ENCODE measurements at places on chromosomes 12 and 14. TPM values are rescaled to one million over a fixed set of nuclear protein-coding genes. Genes with fewer than 3 reads are reported as not detected.

Gene TPPP2
- not detected for total RNA-seq

Gene PTPRO
- total RNA-seq = 0.69 TPM

DNA sequence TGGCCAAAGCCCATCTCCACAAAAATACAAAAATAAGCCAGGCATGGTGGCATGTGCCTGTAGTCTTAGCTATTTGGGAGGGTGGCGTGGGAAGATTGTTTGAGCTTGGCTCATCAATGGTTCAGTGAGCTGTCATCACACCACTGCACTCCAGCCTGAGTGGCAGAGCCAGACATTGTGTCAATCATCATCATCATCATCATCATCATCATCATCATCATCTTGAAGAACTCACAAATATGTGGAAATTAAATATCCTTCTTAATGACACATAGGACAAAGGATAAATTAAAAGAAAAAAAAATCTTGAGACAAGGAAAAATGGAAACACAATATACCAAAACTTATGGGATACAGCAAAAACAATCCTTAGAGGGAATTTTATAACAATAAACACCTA, 132.5 kb downstream of the LRFN5 start:
- DNase-seq = no peak

- DNase-seq = no peak
Observed at GRCh38 chr12:31371256-31371620, 45.3 kb upstream of the SINHCAF start.
